ENCODE measurements at places on chromosomes 3 and 15.

- DNase-seq: no peak
Observed at GRCh38 chr15:94740469-94740868, 509.1 kb downstream of the MCTP2 start.

GRCh38 chr15:83794209-83794608, 140.3 kb downstream of the ADAMTSL3 start:
- DNase-seq: no peak

GRCh38 chr3:102529452-102529851, 94.6 kb downstream of the ZPLD1 start:
- DNase-seq: no peak

GRCh38 chr3:186481526-186481925, 62.7 kb downstream of the CRYGS start:
- no peak for DNase-seq

DNA sequence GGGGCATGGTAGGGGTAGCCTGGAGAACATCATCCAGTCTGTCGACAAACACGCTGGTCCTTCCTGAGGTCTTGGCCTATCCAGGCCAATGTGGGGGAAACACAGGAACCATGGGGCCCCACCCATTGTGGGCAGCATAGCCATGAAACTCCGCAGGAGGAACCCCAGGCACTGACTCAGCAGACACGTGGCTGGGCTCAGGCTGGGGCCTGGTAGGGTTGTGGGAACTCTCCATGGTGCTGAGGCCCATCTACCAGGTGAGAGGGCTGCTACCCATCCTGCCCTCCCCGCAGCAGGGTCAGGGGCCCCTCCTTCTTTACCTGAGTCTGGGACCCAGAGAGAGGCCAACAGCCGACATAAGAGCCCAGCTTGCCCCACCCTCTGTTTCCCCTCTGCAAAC, 22.6 kb upstream of the CACNA2D2 start:
- DNase-seq: peak; percentile 15

DNA sequence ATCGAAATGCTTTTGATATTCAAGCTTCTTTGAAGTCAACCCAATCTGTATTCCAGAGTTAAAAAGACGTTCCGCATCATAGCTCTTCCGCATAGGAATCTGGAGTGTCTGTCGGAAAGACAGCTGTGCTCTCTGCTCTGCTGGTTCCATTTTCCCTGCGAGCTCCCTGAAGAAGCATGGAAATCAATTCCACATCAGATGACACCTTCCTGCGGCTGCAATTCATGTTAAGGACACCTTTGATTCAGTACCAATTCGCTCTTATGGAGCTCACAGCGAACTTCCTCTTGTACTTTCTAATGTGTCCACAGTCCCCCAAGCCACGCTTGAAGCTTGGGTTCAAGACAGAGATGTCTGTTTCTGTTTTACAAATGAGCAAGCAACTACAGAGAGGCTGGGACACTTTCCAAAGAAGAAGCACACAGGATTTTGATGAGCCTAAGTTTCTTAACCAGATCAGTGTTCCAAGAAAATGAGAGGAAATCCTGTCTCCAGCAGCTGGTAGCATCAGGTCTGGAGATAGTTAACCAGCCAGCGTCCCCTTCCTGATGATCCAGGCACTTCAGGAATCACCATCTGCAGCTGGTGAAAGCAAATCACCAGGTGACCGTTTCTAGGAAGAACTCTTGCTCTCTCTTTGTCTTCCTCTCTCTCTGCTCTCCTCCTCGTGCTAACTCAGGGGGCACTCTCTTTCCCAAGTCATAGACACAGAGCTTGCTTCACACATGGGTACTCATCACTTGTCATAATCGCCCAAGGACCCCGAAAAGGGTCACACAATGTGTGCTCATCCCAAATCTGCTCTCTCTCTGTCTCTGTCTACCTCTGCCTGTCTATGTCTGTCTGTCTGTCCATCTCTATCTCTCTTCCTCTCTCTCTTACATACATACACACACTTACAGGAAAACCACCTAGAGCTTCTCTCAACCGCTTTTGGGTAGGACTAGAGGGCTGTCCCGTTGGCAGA, 281.8 kb downstream of the FAM43A start:
- DNase-seq: no peak

GRCh38 chr15:64010719-64011118, 35.6 kb downstream of the DAPK2 start:
- peak; percentile 78 for DNase-seq

DNA sequence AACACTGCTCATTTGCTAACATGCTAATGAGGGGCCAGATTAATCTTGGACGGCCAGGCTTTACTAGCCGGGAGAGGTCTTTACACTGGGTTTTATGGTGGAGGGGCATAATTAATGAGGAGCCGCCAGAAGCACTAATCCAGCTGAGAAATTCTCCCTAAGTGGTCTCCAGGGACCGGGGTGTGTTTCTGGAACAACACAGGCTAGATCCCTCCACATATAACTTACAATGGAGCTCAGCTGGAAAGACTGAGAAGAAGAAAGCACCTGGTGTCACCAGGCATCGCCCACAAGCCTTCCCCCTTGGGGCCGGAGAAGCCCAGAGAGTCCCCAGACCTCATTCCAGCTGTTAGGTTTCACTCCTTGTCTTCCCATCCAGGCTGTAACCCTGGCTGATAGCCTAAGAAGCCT, 127.5 kb downstream of the MEGF11 start:
- no peak for DNase-seq

- no peak for DNase-seq
Observed at GRCh38 chr3:160544844-160545503, 20.4 kb downstream of the KPNA4 start.

DNA sequence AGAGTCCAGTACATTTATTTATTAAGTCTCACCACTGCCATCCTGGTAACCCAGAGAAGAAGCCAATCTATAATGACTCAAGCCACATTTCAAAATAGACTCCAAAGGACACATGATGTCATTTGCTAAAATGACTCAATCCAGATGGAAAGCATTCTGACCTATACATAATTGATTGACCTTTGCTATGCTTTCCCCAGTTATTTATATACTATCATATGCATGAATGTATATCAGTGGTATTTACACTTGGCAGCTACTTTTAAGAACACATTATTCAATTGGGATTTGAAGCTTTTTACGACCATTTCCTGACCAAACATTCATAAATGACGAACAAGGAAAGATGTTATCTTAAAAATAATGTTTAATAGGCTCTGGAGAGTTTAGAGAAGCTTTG, 297.2 kb downstream of the FHIT start:
- no peak for DNase-seq

GRCh38 chr15:93617443-93617842, 528.4 kb upstream of the RGMA start:
- no peak for DNase-seq

DNA sequence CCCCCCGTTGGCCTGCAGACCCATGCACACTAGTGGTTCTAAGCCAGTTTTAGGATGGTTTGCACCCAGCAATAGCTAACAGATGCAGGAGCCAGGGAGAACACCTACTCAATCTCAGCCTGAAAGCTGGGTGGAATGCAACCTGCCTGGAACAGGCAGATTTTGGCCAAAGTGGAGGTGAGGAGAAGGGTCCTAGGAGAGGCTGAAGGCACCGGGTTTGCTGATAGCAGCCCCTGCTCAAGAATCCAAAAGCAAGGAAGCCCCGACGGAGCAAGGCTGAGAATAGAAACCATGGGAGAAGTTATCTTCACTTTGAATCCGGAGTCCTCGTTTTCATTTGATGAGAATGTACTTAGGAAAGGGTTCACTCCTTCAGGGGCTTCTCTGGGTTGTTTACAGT, 9.9 kb downstream of the RRP9 start:
- no peak for DNase-seq

GRCh38 chr3:150074697-150075416, 104.2 kb upstream of the PFN2 start:
- no peak for DNase-seq

DNA sequence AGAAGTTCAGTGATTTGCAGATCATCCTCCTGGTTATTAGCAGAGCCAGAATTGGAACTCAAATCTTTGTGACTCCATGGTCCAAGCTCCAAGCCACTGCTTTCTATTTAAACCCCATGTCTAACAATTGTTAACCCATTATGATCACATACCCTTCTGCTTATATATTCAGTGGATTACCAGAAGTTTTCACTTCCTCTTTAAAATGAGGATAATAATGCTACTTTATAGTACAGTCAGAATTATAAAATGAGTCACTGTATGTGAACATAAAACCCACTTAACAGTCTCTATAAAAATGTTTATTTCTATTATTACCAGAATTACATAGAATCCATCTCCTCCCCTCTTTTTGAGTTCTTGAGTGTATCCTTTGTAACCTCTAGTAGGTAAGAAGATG, 550.7 kb upstream of the DPPA4 start:
- DNase-seq: no peak

GRCh38 chr3:184815046-184815930, 3.3 kb downstream of the VPS8 start:
- DNase-seq: no peak

DNA sequence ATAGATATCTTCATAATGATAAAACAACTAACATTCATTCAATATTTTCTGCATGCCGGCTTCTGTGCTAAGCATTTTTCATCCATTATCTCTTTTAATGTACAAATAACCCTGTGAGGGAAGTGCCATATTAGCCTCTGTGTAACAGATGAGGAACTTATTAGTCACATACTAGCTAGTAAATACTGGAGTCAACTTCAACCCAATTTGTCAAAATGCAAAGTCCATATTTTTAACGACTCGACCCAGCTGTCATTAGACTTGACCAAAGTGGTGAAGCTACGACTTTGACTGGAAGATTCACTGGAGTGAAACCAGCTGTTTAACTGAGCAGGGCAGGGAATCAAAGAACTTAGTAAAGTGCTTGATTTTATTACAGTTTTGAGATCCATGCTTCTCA, 41.6 kb downstream of the PARP15 start:
- DNase-seq: no peak

DNA sequence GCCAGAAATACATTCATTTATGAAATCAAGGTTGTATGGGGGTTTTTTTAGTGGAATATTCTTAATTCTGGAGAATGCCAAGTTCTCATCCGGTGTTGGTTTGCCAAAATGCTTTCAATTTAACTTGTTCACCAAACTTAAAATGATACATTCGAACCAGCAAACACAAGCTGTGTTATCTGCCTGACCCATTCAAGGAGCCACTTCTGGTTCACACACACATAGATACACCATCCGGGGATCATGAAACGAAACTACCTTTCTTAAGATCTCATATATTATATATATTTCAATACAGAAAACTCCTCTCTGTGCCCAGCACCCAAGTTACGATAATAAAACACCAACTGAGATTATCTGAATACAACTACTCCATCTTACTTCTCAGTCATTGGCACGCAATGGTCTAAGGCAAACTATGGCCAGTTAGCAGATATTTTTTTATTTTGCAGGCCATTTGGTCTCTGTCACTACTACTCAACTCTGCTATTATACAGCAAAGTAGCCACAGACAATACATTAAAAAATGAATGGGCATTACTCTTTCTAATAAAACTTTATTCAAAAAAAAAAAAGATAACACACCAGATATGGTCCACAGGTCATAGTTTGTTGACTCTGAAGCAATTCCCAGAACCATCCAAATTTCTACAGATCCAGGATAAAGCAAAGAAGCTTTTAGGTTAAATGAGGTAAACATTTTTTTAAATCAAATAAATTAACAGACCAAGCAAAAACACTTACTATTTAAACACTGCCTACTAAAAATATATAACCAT, 89.6 kb downstream of the TBL1XR1 start:
- DNase-seq: no peak
